ENCODE measurements at places on chromosomes 11 and 22.
A peak's percentile ranks its signal among the peaks of the same experiment; 100 is the strongest.

GRCh38 chr11:118690553-118691304, 11.3 kb upstream of the TREH start:
- no peak for DNase-seq

GRCh38 chr11:35748644-35749043, 86.1 kb downstream of the TRIM44 start:
- no peak for DNase-seq

GRCh38 chr11:117160826-117161225, 16.7 kb downstream of the PAFAH1B2 start:
- no peak for DNase-seq

GRCh38 chr11:111417766-111418435, 38.8 kb upstream of the POU2AF1 start:
- no peak for DNase-seq

- no peak for DNase-seq
Observed at GRCh38 chr22:33908171-33909074, 11.9 kb downstream of the LARGE1 start.

DNA sequence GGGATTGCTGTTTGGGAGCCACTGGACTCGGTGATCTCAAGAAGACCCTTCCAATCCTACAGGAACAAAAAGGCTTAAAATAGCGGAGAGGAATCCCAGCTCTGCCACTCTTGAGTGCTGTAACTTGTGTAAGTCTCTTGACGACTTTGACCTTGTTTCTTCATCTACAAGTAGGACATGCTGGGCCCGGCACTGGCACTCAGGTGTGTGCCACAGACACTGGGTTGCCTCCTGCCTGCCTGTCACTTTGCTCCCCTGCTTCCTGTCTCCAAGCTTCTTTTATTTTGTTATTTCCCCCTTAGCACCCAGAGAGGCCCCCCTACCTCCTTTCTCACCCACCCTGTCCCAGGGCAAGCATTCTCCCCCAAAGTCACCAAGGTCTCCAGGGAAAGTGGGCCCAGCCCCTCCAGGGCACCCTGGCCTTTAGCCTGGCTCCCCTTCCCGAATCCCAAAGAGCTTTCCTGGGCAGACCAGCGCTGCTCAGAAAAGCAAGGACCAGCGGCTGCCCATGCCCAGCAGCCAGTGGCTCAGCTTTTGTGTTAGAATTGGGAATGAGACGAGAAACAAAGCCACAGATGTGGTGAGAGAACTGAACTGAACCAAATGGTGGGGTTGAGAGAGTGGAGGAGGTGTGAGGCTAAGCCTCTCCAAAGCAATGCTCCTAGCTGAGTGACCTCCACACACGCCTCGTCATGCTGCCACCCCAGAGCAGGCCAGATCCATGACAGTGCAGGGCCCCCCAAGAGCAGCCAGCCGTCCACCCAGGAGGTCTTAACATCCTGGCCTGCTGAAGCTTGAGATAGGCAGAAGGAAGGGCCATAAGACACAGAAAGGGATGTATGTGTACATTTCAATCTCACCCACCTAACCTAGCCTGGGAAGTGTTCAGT, 4.5 kb downstream of the TRIM29 start:
- peak; percentile 12 for DNase-seq

- no peak for DNase-seq
Observed at GRCh38 chr22:17269607-17270261, 50.5 kb upstream of the ADA2 start.

- DNase-seq: no peak
Observed at GRCh38 chr11:14668731-14669301, 25.2 kb downstream of the PDE3B start.

DNA sequence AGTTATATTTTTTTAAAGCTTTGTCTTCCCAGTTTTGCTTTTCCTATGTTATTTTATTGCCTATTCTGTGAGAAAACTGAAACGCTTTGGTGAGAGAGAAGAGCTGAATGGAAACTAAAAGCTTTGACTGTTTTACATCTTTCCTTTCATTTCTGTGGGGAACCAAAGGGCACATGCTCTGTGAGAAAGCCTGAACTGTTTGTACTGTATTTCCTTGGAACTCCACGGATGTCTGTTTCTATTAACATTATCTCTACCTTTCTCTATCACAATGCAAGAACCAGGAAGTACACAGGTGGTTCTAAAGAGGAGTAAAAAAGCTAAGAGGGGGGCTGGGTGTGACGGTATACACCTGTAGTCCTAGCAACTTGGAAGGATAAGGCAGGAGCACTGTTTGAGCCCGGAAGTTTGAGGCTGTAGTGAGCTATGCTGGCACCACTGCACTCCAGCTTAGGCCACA, 43.8 kb downstream of the CELF1 start:
- no peak for DNase-seq

DNA sequence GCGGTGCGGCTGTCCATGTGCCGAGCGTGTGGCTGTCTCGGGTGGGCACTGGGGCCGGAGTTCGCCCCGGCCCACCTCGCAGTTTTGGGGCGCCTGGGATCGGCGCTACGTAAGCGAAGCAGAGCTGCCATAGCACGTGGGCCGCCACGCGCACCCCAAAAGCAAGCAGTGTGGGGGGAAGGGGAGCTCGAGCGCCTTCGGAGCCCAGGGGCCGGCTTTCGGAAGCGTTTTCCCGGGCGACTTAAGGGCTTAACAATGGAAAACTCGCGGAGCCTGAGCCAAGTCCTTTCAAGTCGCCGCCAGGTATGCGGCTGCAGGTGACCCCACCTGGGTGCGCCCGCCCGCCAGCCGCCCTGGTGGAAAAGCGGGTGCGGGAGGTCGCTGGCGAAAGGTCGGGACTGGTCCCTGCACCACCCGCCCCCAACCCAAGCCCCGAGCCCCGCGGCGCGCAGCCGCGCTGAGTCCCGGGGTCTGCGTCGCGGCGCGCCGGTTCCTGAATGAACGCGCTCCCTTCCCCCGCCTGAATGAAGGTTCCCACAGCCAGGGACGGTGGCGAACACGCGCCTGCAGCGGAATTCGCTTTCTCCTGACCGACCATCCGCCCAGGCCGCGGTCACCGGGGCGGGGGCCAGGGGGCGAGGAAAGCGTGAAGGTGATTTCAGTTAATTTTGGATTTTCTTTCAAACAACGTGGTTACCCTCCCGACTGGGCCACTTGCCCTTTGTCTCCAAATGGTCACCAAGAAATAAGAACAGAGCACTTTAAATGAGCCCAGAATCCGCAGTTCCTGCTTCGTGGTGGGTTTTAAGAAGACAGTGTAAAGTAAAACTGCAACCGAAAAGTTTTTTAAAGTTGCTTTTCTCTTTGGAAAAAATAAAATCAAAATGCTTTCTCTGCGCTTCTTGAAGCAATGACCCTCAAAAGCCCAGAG, 2.8 kb upstream of the CCND1 start:
- no peak for DNase-seq
